ENCODE measurements at places on chromosomes 3 and 15.

DNA sequence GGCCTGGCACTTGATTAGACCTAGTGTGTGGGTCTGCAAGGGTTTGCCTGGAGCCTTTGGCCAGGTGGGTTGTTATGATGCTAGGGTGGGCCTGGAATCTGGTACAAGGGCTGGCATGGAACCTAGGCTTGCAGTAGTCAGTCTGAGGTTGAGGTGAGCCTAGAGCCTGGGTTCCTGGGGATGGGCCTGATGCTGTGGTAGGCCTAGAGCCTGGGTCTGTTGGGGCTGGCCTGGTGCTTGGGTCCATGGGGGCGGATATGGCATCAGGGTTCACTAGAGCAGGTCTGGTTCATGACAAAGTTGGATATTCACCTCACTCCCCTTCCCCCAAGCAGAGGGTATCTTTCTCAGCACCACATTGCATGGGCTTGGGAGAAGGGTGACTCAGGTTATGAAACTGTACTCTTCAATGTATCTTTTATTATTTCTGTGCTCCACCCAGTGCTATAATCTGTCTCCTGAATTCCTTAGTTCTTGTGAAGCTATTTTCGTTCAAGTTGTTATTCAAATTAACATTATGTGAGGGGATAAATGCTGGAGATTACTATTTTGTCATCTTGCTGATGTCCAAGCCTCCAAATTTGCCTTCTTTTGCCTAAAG lies 274.4 kb downstream of the NFKBIZ start:
- DNase-seq, result no peak

- DNase-seq, result no peak
These were observed 37.1 kb downstream of the SLC12A8 start for GRCh38 chr3:125175295-125176078.

DNA sequence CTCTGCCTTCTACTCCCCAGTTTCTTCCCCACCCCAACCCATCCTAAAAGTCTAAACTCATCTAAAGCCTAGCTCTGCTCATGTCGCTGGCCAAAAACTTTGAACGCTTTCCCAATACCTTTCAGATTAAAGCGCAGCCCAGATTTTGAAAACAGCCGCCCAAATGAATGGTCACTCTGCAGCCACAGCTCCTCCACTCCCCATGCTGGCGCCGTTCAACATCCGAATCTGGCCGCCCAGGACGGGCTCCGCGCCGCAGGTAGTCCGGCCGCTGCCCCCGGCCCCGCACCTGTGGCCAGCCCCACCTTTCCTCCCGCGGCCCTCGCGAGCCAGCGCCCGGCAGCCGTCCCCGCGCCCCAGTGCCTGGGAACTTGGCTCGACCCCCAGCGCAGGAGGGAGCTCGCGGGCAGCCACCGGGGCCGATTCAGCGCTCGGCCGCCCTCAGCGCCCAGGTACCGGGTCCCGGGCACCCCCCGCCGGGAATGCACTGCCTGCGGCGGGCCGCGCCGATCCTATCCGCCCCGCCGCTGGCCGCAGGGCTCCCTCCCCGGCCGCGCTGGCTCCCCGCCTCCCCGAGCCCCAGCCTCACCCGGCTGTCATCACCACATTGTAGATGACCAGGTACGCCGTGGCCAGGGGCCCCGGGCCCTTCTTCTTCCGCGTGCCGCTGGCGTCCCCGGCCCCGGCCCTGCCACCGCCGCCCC lies 417 bp downstream of the HACD2 start:
- no peak for DNase-seq

DNA sequence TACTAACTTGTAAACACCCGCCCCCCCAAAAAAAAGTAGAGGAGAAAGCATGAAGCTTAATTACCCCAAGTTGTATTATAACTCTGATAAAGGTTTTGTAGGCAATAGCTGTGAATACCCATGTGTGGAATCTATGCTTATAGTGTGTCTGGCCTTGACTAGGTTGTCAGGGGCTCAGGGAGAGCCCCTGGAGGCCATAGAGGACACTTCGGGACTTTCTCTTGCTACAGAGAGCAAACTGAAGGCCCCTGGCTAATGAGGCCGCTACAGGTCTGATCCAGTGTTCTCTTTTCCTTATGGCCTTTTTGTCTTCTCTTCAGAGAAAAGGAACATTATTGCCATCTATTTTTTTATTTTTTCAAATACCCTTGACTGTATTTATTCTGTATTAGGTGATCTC lies 19.1 kb upstream of the SCAANT1 start:
- no peak for DNase-seq

Measured in Jurkat, Clone E6-1 (cell line).